ENCODE measurements at places on chromosomes 12 and 14.

GRCh38 chr12:40338071-40338470 lies 113.3 kb downstream of the LRRK2 start:
- no peak for DNase-seq

- peak; percentile 17 for DNase-seq
Observed at GRCh38 chr12:112013601-112014402, 576 bp downstream of the ERP29 start.

DNA sequence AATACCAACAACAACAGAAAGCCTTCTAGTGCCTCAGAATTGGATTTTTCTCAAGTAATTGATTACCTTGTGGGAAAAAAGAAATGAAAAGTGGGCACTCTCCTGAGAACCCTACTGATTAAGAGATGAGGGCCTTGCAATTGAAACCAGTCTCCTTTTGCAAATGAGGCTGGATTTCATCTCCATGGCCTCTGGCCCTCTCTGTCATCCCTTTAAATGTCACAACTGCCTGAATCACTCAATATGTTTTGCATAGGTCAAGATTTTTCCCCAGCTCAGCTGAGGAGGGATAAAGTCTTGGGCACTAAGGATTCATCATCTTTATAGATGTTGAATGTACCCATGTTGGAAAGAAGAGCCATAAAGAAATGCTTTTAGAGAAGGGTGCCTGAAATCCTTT lies 166.4 kb downstream of the RMST start:
- no peak for DNase-seq

- DNase-seq = no peak
Observed at GRCh38 chr12:116370004-116370404, 92.5 kb upstream of the MED13L start.

DNA sequence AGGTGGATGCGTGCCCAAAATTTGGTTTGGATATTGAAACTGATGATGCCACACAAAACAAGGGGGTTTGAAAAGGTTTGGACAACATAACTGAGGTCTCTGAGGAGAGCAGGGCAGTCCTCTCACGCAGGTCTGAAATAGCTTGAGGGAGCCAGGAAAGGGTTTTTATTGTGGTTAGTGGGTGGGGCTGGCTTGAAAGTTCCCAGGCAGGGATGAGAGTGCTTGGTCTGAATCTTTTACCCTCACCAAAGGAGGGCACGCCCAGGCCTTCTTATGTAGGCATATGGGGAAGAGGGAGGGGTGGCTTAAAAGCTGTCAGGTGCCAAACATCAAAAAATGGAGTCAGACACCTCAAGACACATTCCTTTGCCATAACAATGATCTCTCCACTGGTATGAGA lies 493.1 kb upstream of the CCDC196 start:
- no peak for DNase-seq

- no peak for DNase-seq
Observed at GRCh38 chr12:23669691-23670090, 279.8 kb downstream of the SOX5 start.

GRCh38 chr12:53197011-53197640 lies 9.9 kb downstream of the ITGB7 start:
- no peak for DNase-seq

DNA sequence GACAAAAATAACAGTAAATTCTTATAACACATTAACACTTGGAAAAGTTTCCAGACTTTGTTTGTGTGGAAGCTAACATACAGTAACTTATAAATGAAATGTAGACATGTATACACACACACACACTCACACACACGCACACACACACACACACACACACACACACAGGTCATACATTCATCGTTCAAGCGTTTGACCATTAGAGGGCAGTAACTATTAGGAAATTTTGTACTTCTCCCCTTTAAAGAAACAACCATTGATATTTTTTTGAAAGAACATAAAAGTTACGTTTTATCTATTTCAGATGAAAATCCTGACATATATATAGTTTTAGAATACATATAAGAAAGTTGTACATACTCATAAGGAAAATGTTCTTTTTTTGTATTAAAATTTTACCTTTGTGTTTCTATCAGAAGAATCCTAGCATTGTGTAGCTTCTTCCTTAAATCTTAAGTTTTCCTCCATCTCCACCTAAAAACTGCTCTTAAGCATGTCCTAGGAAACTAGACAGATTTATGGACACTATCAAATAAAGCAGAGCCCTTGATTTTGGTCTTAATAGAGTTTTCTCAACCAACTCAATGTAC lies 29.0 kb downstream of the PTPRQ start:
- no peak for DNase-seq

GRCh38 chr14:33670235-33670634 lies 280.6 kb downstream of the EGLN3 start:
- no peak for DNase-seq

DNA sequence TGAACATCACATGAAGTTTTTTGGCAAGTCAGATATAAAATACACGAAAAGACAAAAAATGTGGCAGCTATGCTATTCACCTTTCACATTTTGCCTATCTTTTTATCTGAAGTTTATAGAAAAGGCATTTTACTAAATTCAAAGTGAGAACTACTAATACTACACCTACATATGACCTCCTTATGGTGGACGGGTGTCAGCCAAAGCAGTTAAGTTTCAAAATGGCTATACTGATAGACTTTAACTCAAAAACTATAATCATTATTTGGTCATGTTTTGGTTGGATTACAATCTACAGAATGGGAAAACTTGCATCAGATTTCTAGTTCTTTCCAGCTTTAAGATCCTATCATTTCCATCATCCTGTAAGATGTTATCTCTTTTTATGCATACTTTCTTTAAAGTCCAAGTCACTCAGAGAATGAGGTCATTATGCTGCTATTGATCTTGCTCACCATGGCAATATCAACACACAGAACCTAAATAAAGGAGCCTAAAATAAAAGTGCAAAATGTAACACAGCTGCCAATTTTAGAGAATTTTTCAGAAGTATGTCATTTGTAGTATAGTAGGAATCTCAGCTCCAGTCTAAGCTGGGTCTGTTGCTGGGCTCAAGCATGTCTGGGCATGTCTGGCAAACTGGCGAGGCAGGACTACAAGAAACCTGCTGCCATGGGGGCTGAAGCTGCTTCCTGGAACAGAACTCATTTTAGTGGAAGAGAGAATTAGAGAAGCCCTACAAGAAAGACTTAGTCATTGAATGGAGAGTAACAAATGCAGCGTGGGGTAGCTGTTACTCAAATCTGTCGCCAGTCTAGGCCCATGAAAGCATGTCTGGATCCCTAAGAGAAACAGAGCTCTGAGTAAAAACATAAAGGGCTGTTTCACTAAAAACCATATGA lies 7.6 kb upstream of the AEBP2 start:
- DNase-seq = no peak

- DNase-seq = no peak
Observed at GRCh38 chr12:88865537-88865936, 285.3 kb upstream of the KITLG start.

DNA sequence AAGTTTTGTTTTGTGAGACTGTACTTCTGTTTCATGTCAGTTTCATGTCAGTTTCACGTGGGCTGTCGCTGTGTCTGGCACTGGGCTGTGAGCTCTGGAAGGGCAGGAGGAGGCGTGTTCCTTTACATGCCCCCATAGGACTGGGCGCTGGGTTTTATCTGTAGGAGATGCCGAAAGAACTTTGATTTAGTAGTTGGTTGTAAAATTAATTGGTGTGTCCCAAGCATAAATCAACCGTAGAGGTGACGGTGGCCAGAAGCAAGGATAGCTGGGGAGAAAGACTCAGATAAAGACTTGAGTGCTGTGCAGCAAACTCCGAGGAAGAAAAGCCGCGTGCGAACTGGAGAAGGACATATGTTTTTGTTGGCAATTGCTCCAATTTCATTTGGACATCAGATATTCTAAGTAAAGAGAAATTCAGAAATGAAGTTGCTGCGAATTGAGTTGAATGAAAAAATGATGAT lies 182.5 kb downstream of the VRK1 start:
- no peak for DNase-seq

GRCh38 chr12:113422030-113422885 lies at the start of gene SDSL:
TSS of gene SDSL (plus strand) at chr12:113422380. CDS start at chr12:113427983, 5,603 bp downstream.
- DNase-seq = no peak

- DNase-seq = no peak
Observed at GRCh38 chr12:28086521-28087155, 103.6 kb upstream of the CCDC91 start.

GRCh38 chr14:100065111-100065871 lies at the start of gene EVL:
TSS of gene EVL (plus strand) at chr14:100065422. CDS start at chr14:100065501, 79 bp downstream.
- DNase-seq = no peak

- DNase-seq = no peak
Observed at GRCh38 chr12:10170216-10170615, 1.7 kb downstream of the OLR1 start.

GRCh38 chr14:104224131-104224505 lies 85.7 kb downstream of the KIF26A start:
- no peak for DNase-seq

- DNase-seq = no peak
Observed at GRCh38 chr12:22348208-22348607, 13.7 kb upstream of the ST8SIA1 start.

DNA sequence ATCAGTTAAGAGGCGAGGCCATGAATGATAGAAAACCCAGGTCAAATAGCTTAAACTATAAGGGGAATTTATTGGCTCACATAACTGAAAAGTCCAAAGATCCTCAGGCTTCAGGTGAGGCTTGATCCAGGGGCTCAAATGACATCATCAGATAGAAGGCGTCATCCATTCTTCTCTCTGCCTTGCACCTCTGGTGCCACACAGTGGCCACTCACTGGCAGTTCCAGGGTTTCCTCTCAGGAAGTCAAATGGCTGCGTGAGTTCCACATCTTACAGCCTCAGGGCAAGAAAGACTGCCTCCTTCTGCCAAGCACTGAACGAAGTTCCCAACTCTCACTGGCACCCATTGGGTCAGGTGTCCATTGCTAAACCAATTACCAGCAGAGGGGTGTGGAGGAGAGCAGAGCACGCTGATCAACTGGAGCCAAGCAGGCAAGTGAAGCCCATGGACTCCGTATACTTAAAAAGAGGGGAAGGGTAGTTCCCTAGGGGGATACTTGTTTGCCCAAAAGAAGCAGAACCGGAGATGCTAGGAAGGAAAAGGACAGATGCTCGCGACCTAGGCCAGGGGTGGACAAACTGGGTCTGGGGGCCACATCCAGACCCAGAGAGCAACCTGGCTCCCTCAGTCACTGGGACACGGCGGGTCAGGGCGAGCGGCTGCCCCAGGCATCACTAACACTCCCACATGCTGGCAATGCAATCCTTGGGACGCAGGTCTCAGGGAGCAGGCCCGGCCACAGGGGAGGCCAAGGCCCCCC lies 69.3 kb downstream of the SERPINA3 start:
- no peak for DNase-seq

DNA sequence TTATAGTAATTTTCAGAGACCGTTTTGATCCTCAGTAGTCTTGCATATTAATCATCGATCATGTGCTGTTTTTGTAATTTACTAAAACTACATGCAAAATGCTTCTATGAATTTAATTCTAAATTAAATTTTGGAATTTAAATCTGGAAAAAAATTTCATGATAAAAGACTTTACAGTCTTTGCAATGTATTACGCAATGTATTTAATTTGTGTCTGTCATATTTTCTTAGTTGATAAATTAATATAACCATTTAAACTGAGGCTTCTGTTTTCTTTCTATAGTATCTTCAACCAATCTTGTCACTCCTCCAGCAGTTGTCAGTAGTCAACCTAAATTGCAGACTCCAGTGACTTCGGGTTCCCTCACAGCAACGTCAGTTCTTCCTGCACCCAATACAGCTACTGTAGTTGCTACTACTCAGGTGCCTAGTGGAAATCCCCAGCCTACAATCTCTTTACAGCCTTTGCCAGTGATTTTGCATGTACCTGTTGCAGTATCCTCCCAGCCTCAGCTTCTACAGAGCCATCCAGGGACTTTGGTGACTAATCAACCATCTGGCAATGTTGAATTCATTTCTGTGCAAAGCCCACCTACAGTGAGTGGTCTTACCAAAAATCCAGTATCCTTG lies 94.8 kb downstream of the ATF7IP start:
- no peak for DNase-seq

- no peak for DNase-seq
Observed at GRCh38 chr12:109626378-109627115, 53.0 kb downstream of the MVK start.

DNA sequence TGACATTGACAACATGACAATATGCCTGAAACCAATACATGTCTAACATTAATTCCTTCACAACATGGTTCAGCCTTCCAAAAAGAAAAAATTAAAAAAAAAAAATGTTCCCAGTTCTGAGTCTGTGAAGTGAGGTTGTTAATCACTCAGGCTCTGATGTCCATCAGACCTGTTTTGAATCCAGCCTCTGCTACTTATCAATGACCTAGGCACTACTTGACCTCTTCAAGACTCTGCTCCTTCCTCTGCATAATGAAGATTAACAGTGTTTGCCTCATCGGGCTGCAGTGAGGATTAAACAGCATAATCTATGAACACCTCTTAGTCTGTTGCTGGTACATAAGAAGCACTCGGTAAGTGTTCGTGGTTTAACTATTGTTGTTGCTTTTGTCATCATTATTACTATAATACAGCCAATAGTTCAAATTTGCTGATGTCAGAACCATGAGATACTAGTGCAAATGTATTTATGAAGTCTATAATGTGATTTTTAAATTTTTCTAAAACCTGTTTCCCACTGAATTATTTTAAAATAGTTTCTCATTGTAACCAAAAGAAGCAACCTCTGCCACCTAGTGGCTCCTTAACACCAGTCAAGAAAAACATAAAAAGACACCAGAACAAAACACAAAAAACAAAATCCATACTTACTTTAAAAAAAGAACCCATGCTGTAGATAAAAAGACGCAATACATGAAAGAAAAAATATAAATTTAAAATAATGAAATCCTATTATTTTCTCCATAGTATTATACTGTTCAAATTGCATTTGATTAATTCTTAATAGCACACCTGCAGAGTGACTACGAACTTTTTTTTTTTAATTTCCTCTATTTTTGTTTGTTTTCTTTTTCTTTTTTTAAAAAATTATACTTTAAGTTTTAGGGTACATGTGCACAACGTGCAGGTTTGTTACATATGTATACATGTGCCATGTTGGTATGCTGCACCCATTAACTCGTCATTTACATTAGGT lies 20.3 kb upstream of the TMX1 start:
- DNase-seq = no peak

- no peak for DNase-seq
Observed at GRCh38 chr12:100156731-100157426, 14.2 kb upstream of the BLTP3B start.
